Adrenal gland (tissue), 19 donors: ENCODE measurements at places on chromosomes 3 and 15. TPM values are rescaled to one million over a fixed set of nuclear protein-coding genes. Genes with fewer than 3 reads are reported as not detected.

CHRNA7 gene
- 0.06 TPM for total RNA-seq

MON1A gene
- 11.5 TPM for total RNA-seq

TIMP4 gene
- 8.9 TPM for total RNA-seq

LYZL4 gene
- total RNA-seq, result not detected

PTH1R gene
- 107 TPM for total RNA-seq

GCNT3 gene
- 1.4 TPM for total RNA-seq

LRRK1 gene
- 10.6 TPM for total RNA-seq

GOLGA8Q gene
- total RNA-seq, result 1.6 TPM

RBP2 gene
- total RNA-seq, result not detected

CLDN18 gene
- 0.25 TPM for total RNA-seq

FGF7 gene
- total RNA-seq, result 4.3 TPM

CASR gene
- total RNA-seq, result 0.18 TPM
